ENCODE measurements at places on chromosomes 3 and 15.

GRCh38 chr3:80023010-80023409 lies 255.2 kb upstream of the ROBO1 start:
- DNase-seq: no peak

DNA sequence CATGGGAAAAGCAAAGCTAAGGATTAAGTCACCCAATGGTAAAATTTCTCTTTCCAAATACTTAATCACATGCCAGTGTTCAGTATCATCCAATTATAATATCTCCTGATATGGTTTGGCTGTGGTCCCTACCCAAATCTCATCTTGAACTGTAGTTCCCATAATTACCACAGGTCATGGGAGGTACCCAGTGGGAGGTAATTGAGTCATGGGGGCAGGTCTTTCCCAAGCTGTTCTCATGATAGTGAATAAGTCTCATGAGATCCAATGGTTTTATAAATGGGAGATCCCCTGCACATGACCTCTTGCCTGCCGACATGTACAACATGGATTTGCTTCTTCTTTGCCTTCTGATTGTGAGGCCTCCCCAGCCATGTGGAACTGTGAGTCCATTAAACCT lies 26.1 kb upstream of the NMB start:
- DNase-seq: no peak

- no peak for DNase-seq
These were observed 46.5 kb upstream of the PDE8A start for GRCh38 chr15:84934942-84935729.

- DNase-seq: no peak
These were observed 216.7 kb downstream of the PTPRG start for GRCh38 chr3:61778095-61778494.

DNA sequence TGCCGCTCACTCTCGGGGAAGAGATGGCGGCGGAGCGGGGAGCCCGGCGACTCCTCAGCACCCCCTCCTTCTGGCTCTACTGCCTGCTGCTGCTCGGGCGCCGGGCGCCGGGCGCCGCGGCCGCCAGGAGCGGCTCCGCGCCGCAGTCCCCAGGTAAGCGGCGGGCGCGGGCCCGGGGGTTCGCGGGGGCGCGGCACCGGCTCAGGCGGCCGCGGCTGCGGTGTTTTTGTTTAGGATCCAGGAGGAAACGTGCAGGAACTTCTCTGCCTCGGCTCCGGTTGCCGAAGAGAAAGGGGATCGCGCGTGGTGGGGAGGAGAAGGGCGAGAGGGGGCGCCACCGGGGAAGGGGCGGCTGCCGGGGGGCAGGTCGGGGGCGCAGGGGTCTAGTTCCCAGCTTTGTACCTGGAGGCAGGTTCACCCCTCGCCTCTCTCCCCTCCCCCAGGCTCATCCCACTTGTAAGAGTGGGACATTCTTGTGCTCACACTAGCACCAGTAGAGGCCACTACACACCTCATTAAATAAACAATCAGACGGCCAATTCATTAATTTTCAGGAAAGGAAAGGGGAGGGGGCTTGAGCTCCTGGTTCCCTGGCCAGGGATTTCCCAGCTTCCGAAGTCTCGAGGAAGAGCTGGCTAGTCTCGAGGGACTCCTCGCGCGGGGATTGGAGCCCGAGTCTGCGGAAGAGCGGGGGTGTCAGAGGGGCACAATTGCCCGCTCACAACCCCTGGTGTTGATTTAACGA lies 562 bp downstream of the NEO1 start:
- DNase-seq: peak; percentile 62

DNA sequence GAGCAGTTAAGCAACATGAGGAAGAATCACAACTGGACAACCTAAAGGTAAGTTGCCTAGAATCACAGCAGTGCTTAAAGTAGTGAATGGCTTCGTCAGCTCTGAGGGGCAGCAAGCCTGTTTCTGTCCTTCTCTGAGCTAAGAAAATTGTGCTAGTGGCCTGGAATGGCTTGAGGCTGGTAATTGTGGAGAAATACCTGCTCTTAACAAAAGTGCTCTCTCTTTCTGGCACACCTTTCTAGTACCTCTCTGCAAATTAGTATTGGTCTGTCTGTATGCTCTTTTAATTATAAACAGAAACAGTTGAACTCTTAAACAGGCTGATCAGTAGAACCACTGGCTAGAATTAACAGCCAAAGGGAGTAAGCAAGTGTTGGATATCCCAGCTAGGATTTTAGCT lies 11.6 kb downstream of the SNX1 start:
- no peak for DNase-seq

DNA sequence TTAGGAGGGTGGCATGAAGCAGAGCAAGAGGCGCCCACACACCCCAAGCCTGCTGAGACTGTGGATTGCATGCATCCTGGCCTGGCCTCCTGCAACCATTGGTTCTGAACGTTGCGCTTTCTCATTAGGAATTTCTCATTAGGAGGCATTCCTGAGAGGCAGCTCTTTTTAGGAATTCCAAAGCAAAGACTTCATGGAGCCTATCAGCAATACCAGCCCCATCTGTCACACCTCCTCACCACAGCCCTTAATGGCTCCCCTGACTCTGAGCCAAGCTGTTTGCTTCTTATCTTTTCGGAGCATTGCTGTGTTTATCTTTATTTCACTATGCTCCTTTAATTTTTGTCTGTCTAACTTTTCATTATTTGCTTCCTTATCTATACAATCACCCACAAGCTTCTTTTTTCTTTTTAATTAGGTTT lies 226.9 kb downstream of the CACNA2D3 start:
- no peak for DNase-seq

DNA sequence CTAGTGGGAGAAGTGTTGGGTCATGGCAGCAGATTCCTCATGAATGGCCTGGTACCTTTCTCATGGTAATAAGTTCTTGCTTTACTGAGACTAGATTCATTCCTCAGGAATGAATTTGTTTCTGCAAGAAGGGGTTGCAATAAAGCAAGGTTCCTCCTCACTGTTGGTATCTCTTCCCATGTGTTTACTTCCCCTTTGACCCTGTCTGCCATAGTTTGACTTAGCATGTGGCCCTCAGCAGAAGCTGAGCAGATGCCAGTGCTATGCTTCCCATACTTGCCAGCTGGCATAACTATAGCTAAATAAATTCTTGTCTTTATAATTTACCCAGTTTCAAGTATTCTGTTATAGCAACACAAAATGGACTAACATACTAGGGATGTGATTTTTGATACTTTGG lies 163.6 kb upstream of the COL8A1 start:
- DNase-seq: no peak

DNA sequence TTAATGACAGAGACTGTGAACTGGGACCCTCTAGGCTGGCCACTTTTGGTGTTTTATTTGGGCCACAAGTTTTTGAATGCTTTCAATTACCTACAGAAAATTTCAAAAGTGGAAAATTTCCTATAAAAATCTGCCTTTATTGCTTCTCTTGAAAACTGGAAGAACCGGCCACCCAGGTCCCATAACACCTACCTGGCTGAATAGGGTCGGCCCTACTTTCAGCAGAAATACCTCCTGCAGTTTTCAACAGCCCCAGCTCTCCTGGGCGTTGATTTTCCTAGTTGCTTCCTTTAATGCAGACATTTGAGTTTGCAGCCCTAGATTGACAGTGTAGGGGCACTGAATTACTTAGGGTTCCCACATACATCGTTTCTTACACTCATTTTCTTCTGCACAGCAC lies 719 bp upstream of the SRPRB start:
- no peak for DNase-seq

DNA sequence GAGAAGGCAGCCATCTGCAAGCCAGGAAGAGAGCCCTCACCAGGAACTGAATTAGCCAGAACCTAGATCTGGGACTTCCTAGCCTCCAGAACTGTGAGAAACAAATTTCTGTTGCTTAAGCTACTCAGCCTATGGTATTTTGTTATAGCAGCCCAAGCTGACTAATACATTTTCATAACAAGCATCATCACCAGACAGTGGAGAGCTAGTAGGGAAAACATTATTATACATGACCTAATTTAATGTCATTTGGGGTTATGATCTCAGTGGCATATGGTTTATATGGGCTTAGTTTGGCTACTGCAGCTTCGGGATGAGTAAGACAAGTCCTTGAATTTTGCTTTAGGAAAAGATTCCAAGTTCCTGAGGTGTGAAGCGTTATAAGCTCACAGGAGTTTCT lies 35.6 kb downstream of the LNP1 start:
- no peak for DNase-seq

DNA sequence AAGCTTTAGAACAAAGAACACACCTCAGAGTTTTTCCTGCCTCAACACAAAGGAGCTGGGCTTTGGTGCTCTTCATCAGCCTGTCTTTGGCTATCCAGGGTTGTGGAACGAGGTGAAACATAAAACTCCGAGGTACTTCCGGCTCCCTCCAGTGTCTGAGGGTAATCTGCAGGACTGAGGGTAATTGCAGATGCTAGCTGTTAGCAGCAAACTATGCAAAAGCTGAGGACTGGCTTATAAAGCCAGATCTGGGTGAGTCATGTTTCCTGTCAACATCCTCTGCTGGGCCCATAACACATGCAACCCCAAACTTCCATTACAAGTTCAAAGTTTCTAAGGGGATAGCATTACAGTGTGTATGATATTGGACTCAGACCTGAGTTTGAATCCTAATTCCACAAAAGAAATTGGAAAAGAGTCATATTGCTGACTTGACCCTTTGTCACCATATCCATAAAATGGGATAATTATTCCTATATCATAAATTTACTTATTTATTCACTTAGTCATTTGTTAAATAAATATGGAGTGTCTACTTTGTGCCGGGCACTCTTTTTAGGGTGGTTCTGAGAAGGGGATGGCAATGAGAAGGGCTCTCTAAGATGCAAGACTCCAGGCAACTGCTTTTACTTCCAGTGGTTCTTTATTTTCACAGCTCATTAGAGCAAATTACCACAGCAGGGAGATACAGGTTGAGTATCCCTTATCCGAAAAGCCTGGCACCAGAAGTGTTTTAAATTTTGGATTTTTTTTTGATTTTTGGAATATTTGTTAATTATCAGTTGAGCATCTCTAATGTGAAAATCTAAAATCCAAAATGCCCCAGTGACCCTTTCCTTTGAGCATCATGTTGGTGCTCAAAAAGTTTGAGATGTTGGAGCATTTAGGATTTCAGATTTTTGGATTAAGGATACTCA lies 9.5 kb upstream of the TRIM69 start:
- peak; percentile 78 for DNase-seq

DNA sequence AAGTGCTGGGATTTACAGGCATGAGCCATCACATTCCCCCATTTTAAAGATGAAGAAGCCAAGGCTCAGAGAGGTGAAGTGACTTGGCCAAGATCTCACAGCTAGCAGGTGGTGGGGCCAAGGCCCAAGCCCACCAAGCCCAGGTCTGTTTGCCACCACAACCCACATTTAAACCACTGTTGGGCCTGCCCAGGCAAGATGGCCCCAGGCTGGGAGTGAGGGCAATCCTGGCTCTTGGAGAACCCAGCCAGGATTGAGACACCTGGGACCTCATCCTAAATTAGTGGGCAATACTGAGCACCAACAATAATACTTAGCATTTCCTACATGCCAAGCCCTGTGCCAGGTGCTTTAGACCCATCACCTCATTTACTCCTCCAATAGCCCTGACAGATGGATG lies 6.9 kb downstream of the IGDCC3 start:
- no peak for DNase-seq

DNA sequence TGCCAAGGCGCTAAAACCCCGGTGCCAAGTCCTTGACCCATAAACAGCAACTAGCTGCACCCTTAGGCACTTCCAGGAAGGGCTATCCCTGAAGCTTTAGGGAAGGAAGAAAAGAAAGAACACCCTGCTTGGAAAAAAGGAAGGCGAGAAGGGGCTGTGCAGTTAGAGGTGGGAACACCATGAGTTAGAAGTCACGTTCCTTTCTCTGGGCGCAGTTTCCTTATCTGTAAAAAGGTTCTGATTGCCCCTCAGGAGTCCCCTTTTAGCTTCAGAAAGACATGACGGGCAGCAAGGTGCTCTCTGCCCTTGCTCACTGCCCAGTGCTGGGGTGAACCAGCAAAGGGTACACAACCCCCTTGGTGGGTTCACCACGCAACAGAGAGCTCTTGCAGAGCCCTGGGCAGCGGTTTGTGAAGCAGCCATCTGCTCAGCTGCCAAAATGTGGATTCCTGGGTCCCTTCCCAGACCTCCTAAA lies 798 bp downstream of the GCHFR start:
- DNase-seq: no peak

DNA sequence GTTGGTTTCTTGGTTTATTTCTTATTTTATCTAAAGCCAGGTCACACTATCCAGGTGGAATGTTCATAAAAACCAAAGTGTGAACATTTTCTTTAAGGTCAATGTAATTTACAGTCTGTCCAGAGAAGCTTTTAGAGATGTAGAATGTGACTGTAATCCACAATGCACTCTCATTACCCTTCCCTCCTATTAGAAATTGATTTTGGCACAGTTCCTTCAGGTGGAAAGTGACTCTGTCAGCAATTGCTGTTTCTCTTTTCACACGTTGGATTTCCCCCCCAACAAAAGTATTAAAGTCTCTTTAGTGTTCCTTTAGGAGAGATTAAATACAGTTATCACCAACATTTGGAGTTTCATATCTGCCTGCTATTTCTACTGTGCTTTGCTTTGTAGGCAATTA lies 31.6 kb upstream of the COPB2 start:
- no peak for DNase-seq

DNA sequence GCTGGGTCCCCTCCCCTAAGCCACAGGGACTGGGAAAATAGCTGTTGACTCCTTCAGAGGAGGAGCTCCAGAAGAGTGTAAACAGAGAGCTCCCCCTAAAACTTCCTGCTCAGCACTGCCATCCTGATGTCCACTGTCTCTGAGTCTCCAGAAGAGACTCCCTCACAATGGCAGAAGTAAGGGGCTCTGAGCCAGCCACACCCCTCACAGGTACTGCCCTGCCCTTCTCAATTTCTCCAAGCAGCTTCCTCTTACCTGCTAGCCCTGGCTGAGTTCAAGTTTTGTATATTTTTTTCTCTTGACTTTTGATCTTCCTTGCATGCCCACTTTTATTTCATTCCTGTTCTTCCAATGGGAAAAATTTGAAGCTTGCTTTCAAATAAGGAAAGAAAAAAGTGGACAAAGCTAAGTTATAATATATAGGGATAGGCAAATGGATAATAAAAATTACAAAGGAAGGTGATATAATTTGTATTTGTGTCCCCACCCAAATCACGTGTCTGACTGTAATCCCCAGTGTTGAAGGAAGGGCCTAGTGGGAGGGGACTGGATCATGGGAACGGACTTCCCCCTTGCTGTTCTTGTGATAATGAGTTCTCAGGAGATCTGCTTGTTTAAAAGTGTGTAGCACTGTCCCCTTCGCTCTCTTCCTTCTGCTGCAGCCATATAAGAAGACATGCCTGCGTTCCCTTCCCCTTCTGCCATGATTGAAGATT lies 442.2 kb upstream of the WNT5A start:
- peak; percentile 13 for DNase-seq

- no peak for DNase-seq
These were observed 28.5 kb downstream of the TRIM42 start for GRCh38 chr3:140706360-140706759.

GRCh38 chr3:156867174-156867573 lies 41.0 kb downstream of the LEKR1 start:
- DNase-seq: no peak

- DNase-seq: no peak
These were observed 511.4 kb upstream of the CBLB start for GRCh38 chr3:106380232-106380631.

- DNase-seq: no peak
These were observed 22.0 kb downstream of the B3GALNT1 start for GRCh38 chr3:161083131-161083530.

Data from transverse colon (tissue), 4 donors.